Mucosa of gallbladder (tissue), 1 donor: ENCODE measurements at places on chromosomes 4 and X. TPM values are rescaled to one million over a fixed set of nuclear protein-coding genes. Genes with fewer than 3 reads are reported as not detected.

DNA sequence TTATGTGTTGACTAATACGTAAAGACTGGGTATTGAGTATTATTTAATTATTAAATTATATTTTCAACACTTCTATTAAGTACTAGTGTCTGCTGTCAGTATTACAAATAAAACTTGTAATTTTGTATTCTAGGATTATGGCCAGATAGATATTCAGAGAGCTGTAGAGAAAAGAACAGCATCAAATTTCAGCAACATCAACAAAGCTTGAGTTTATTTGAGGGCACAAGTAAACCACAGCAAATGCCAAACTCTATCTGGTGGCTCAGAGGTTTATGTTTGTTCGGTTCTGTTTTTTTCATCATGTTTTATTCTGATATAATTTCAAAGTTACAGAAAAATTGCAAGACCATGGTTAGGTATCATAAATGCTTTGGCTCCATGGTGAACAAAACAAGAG is 1530.5 kb downstream of the PCDH18 start:
- DNase-seq: no peak

- DNase-seq: no peak
These were observed 30.2 kb downstream of the ANTXR2 start for GRCh38 chr4:80042821-80043220.

GRCh38 chr4:152640058-152640921 is 39.5 kb downstream of the TMEM154 start:
- no peak for DNase-seq

- DNase-seq: no peak
These were observed 21.1 kb upstream of the PLS3 start for GRCh38 chrX:115539841-115540240.

DNA sequence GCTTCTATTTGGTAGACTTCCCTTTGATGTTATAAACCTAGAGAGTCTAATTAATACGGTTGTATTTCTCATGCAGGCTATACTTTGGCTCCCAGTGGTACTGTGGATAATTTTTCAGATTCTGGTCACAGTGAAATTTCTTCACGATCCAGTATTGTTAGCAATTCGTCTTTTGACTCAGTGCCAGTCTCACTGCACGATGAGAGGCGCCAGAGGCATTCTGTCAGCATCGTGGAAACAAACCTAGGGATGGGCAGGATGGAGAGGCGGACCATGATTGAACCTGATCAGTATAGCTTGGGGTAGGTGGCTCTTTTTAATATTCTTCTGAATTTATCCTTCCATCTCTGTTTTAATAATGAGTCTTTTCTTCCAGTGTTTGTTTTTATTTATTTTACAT is 249.7 kb downstream of the RAPGEF2 start:
- no peak for DNase-seq

- no peak for DNase-seq
These were observed 128.5 kb downstream of the PRSS12 start for GRCh38 chr4:118224243-118224829.

- DNase-seq: no peak
These were observed 132.2 kb upstream of the AGA start for GRCh38 chr4:177574446-177574845.

DNA sequence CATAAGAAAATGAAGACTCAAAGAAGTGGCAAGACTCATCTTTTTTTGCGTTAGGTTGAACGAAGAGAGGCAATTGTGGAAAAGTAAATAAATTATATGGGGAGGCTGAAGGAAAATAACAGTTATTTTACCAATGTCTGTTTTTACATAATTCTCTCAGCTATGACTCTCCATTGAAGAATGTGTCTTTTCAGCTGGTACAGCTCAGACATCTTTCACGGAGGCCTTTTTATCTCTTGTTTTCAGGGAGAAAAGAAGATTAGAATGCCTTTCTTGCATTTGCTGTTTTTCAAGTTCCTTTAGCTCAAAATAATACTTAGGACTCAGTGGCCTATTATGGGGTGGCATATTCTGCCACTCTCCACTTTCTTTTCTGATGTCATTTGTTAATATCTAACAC is 153.0 kb downstream of the ADAM29 start:
- no peak for DNase-seq

Gene AMELX
- total RNA-seq: not detected

Gene EREG
- total RNA-seq: 5.7 TPM

Gene SHROOM3
- 320 TPM for total RNA-seq
